Stimulated activated CD8-positive, alpha-beta memory T cell treated with anti-CD3 and anti-CD28 coated beads, Interleukin-7, amount 100 ng/mL, for 1 hour (primary cell): ENCODE measurements at places on chromosomes 7 and 10.

DNA sequence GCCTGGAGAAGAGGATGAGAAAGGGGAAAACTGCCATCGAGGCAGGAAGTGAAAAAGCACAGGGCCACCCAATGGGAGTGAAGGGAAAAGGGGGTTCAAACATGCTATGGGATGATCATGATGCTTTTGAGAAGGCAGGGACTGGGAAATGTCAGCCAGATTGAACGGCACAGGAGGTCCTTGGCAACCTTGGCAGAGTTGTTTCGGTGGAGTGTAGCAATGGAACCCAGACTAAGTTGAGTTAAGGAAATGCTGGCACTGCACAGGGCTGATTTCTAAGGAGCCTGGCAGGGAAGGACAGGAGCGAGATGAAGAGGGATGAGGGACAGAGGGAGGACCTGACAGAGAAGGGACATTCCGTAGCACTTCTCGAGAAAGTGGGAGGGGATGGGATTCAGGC, 101.4 kb downstream of the PIP4K2A start:
- DNase-seq: no peak

DNA sequence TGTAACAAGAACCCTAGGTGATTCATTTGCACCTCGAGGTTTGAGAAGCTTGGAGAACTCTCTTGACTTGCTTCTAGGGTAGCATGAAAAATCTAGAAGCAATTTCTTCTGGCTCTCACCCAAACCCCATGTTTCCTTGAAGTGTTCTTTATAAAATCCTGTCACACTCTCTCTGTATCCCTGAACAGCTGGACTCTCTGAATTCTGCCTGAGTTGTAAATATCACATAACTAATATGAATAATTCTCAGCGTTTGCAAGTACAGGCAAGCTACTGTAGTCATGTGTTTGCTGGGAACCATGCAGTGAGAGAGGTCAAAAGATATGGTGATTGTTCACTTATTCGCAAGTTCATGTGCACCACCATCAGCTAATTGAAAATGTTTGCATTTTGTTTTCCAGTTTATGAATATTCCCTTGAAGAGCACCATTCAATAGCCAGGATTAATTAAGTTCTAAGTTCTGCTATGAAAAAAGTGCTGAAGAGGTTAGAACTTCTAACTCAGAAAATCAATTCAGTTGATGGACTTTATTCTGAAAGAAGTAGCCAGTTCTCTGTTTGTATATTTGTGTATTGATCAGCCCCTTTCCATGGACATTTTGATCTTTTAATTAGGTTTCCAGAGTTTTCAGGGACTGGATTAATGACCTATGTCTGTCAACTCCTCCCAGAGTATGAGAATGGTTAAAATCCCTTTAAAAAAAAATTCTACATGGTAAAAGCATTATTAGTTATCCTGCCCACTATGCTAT, 243.0 kb downstream of the PLXDC2 start:
- no peak for DNase-seq

GRCh38 chr7:159198016-159198724, 53.5 kb upstream of the VIPR2 start:
- no peak for DNase-seq

DNA sequence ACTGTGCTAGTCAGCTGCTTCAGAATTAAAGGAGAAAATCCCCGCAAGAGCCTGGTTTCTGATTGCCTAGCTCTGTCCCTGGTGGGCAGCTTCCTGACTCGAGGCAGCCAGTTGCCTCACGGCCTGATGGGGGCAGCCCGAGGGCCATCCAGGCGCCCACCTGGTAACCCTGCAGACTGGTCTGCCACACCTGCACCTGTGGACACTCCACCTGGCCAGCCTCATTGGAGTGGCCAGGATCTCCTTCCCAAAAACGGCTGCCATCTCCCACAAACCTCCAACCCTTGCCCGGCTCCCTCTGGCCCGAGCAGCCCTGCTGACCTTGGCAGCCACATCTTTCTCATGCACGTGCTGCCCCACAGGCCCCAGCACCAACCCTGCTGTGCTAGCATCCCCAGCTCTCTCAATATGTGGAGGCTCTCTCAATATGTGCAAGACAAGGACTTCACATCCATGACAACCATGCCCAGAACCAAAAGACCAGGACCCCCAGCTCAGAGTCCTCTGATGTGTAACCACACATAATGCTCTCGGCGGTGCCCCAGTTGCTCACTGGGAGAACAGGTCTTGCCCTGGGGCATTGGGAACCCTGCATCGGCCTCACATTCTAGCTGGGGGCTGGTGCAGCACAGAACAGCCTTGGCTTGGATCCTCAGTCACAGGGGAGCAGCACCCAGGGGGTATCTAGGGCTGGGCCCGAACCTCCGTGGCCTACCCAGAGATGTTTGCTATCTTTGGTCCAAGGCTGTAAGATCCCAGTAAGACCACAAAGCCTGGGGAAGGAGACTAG, 14.6 kb downstream of the DRGX start:
- DNase-seq: no peak

GRCh38 chr10:51607463-51607835, 91.9 kb downstream of the CSTF2T start:
- DNase-seq: no peak

DNA sequence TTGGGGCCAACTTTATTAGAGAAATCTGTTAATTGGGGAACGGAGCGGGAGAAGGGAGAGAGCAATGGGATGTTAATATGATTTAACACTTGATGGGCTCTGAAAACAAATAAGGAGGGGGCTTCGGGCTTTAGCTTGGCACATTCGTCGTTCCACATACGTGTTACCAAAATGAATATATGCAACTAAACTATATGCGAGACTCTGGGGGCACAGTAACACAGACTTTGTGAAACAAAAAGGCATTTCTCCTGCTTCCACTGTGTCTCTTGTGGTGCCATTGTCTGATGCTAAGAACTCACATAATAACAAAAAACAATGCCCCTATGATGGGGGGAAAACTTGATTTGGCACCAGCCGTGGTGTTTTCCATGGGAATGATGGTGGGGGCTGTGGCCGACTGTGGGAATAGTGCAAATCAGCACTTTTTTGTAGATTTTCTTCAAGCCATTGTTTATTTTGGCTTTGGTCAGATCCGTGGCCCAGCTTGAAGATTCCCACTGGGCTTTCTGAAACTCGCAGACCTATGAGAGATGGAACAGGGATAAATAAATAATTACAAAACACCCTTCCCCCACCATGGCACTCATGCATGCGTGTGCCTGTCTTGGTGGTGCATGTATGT, 2.2 kb upstream of the MXI1 start:
- no peak for DNase-seq

GRCh38 chr7:26440233-26441001, 148.8 kb downstream of the SNX10 start:
- DNase-seq: no peak

GRCh38 chr7:30149640-30150272, 15.0 kb downstream of the MTURN start:
- no peak for DNase-seq

DNA sequence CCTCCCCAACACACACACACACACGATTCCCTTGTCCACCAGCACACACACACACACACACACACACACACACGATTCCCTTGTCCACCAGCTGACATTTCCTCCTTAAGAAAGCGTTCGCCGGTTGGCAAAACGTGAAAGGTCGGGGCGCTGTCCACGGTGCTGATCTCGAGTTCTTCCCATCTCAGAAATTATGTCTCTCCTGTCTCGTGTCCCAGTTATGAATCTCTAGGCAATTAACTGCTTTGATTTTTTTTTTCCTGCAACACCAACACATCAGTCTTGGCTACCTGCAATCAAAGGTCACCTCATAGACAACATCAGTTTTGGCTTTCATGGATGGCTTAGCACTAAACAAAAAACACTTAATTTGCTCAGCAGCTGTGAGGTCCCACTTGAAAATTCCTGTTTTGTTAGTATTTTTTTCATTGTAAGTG, 1.9 kb downstream of the INA start:
- peak; percentile 11 for DNase-seq

GRCh38 chr7:116290740-116291139, 80.4 kb downstream of the TES start:
- no peak for DNase-seq

DNA sequence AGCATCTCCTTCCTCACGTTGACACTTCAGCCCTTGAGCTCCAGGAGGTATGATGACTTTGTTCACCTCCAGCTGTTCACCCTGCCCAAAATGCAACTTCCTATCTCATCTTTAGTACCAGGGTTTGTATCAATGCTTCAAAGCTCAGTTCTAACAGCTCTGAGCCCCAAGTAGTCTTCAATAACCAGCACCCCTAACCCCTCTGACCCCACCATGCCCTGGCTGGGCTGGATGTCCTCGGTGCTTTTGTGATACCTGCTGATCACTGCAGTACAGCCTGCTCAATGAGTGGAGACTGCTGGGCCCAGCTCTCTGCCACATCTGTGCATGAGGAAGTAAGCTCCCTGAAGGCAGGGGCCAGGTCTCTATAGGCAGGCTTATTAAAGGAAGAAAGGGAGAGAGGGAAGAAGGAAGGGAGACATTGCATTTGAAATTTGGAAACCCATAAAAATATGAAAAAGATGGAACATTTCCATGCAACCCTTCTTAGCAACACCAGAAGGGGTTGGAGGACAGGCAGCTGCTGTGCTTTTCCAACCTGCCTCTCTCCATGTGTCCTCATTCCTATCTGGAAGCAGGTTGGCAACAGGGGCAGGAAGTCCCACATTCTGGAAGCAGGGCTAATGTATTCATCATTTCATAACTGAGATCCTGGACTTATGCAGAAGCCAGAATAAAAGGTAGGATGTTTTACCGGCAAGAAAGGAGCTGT, 756.1 kb downstream of the GRID1 start:
- DNase-seq: no peak
